Activated T-helper 1 cell treated with anti-CD3 and anti-CD28 coated beads, Interleukin-2, amount 50 U/mL, for 16 hours (primary cell): ENCODE measurements at places on chromosomes 5 and 9.

GRCh38 chr5:142881784-142882126 lies 111.6 kb downstream of the ARHGAP26 start:
- DNase-seq: no peak

GRCh38 chr5:108801776-108802175 lies 54.1 kb downstream of the FER start:
- no peak for DNase-seq

DNA sequence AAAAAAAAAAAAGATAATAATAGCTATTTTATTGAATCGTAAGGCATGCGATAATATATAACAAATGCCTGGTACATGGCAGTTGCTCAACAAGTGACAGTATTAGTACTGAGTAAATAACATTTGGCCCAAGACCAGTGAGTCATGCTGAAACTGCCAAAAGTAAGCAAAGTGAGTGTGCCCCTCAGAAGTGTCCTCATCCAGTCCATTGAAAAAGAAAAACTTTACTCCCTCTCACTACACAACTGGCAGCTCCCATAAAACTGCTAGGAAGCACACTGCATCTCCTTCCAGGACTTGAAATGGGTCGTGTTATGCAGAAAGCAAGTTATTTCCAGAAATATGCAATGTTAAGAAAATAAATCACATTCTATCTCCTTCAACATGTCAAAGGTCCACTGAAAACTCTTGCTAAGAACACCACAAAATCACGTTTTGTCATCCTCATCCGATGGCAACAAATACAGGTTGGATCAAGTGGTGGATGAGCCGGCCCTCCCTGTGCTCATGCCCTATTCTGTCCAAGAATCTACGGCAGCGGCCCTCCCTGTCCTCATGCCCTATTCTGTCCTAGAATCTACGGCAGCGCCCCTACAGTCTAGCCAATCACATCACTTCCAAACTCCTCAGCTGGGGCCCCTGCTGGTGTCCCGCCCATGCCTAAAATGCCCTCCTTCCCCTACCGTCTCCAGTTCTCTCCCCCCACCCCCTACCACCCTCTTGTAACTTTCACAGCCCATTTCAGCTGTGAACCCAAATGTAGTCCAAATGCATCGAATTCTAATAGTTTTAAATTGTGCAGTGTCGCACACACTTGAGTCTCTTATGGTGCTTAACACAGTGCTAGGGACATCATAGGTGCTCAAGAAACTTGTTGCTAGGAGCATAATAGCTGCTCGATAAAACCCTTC lies 12.5 kb downstream of the PTCH1 start:
- no peak for DNase-seq

GRCh38 chr9:129359916-129360536 lies 182.0 kb upstream of the IER5L start:
- no peak for DNase-seq

DNA sequence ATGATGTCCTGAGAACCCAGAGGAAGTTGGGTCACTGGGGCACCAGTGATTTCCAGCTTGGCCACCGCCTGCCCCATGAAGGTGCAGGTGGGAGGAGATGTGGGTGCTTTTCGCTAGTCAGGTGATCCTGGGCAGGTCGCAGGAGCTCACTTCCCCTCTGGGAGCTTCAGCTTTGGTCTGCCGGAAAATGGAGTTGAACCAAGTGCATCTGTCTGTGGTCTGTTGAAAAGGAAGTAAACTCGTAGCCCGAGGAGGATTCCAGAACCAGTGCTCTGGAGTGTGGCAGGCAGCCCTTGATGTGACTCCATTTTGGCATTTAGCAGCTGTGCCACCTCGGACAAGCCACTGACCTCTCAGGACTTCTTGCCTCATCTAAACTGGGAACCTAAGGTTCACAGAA lies 81.8 kb upstream of the HRH2 start:
- no peak for DNase-seq

- no peak for DNase-seq
Observed at GRCh38 chr9:133777068-133777791, 39.1 kb upstream of the SARDH start.

GRCh38 chr5:141135030-141135717 lies at the start of gene PCDHB5:
PCDHB5 (plus strand) TSS chr5:141135206; CDS start chr5:141135435, 229 bp downstream.
- no peak for DNase-seq

GRCh38 chr5:115064380-115064779 lies 105.3 kb downstream of the TRIM36 start:
- DNase-seq: no peak

- DNase-seq: no peak
Observed at GRCh38 chr5:56827049-56827448, 11.7 kb downstream of the MAP3K1 start.

- DNase-seq: peak; percentile 57
Observed at GRCh38 chr5:8457187-8458037, 588.5 kb downstream of the MTRR start.

- no peak for DNase-seq
Observed at GRCh38 chr9:2907411-2907810, 63.5 kb upstream of the PUM3 start.

GRCh38 chr5:142783601-142784341 lies 13.6 kb downstream of the ARHGAP26 start:
- peak; percentile 46 for DNase-seq

DNA sequence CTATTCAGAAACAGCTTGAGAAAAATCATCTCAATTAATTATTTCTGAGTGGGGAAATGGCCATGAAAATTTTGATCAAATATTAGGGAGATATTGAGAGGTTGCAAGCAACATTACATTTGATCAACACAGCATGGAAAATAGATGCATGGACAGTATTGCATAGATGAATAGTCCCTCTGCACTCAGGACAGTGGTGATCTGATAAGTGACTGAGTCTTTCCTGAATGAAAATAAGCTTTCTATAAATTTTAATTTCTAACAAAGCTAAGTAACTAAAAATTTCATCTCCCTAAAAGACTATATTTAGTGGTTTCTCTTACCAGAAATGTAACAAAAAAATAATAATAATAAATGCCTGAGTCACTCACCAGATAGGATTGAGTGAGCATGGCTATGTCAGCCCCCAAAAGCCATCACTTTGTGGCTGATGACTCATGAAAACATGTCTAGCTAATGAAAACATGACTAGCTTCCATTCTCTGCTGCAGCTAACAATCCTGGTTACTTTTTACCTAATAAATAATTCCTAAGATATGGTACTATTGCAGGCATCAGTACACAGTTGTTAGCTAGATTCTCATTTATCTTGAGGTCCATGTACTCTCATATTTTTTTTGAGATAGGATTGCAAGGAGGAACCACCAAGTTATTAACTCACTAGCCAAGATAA lies 1294.8 kb upstream of the ACO1 start:
- DNase-seq: no peak

DNA sequence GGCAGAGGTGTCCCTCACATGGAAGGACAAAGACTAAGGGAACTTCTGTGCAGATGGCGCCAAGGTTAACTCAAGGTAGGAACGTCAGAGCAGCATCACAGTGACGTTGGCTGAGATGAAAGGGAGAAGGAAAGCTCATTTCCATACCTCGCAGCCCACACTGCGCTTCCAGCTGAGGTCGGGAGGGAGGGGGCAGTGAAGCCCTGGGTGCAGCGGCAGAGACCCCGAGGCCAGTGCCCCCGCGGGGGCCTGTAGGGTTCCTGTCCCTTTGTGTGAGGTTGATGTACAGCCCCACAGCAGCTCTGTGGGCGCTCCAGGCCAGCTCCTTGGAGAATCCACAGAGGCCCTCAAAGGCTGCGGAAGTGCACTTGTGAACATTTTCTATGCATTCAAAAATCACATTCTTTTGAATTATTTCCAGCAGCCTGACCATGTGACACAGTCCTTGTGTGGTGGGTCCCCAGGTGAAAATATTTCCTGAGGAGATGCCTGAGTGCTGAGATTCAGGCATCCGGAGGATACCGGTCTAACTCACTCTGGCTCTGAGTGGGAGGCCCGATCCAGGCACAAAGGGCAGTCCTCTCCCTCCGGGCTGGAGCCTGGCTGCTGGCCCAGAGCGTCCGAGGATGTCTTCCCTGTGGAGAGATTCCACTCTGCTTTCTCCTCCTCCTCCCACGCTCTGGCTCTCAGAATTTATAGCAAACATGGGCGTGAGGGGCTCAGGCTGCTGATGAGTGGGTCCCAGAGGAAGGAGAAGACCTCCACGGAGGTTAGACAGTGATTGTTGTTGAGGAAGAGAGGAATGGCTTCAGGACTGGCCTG lies 150.7 kb downstream of the ICE1 start:
- no peak for DNase-seq

GRCh38 chr5:6812800-6813731 lies 99.8 kb downstream of the TENT4A start:
- DNase-seq: no peak

DNA sequence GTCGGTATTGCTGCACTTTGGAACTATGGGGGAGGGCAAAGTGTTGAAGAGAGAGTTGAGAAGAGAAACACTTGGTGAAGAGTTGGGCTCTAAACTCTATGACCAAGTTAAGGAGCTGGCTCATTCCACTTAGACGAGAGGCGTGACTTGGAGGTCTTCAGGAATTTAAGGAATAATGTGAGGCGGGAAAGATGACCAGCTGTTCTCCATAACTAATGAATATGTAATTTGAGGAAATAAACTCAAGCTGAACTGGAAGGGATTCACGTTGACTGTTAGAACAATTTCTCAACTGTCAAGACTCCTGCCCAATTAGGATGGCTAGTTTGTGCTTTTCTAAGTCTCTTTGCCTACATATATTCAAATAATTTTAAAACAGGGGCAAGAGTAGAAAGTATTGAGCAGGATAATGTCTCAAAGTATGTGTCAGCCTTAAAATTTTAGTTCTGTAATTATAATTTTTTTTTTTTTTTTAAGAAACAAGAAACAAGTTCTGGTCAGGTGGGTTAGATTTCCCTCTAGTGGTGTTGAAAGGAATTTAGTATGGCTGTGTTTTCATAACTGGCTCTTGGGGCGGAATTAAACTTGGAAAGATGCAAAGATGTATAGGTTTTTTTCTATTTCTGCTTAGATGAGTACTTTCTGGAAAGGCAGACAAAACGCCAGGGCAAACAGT lies 33.4 kb downstream of the TMEM252 start:
- DNase-seq: no peak

DNA sequence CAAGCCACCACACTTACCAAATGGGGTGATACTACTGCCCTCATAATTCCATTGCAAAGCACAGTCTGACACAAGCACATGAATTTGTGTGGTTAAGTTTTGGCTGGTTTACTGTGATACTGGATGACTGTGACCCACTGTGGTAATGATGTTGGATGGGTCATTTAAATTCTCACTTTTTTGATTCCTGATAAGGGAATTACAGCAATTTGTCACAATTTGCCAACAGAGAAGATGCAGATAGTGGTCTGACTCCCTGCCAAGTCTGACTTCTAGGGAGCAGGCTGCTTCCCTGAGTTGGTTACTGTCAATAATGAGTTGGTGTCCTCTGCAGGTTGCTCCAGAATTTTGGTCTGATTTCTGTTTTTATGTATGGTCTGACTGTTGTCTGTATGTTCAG lies 731.9 kb downstream of the MTRR start:
- no peak for DNase-seq

DNA sequence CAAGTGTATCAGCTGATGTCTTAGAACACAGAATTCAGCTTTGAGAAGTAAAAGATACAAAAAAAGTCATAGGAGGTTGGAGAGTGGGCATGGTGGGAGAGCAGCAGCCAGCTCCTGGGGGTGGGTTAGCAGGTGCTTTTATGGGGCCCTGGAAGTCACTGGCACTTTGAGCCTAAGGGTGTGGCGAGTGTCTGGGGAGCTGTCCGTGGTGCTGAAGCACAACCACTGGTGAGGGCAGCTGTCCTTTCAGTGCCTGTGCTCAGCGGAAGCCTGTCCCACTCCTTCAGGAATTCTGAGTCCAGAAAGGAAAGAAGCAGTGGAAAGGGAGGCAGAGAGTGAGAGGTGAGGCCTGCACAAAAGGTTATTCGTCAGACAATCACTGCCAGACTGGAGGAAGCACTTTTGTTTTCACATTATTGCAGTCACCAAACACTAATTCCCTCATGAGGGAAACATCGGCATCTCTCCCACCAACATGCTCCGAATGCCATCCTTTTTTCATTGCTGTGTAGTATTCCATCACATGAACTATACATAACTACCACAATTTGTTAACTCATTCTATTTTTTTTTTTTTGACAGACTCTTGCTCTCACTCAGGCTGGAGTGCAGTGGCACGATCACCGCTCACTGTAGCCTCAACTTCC lies 59.4 kb upstream of the RAPGEF1 start:
- DNase-seq: peak; percentile 44

DNA sequence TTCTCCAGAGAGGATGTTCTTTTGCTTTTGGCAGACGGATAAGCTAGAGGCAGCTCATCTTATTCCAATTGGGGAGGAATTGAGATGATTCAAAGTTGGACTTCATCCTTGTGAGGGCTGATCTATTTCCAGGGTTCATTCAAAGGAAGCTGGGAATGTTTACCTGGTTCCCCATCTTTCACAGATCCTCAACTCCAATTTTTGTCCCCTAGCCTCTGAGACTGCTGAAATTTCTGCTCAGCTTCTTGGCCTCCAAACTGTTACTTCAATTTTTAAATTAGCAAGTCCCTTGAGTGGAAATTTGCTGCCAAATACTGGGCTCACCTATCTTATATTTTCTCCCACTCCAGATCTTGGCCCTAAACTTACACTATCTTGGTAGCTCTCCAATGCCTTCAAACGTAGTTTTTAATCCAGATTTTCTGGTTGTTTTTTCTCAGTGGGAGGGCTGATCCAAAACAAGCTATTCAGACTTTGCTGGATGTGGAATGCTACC lies 93.9 kb upstream of the NEK6 start:
- DNase-seq: no peak

DNA sequence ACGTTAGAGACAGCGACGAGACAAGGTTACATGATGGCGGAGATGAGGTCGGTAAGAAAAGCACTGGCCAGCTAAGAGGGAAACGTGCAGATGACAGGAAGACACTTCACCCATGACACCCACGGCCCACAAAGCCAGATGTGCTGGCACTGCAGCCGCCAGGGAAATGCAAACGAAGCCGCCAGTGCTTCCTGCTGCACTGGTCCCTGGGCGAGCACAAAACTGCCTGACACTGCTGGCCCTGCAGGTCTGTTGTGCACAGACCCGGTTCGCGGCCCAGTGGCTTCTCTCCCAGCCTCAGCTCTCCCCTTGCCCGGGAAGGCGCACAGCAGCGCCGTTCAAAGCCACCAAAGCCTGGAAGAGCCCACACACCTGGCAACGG lies 20.3 kb downstream of the QSOX2 start:
- no peak for DNase-seq

- no peak for DNase-seq
Observed at GRCh38 chr5:69418554-69418953, 3.6 kb downstream of the MARVELD2 start.

GRCh38 chr9:18605766-18606180 lies 131.8 kb downstream of the ADAMTSL1 start:
- no peak for DNase-seq

- DNase-seq: no peak
Observed at GRCh38 chr5:9209846-9210492, 335.9 kb downstream of the SEMA5A start.
